ENCODE measurements at places on chromosomes 1 and 21.
A peak's percentile ranks its signal among the peaks of the same experiment; 100 is the strongest.

GRCh38 chr1:28480308-28480707 lies 25.5 kb upstream of the RCC1 start:
- DNase-seq = no peak

- peak; percentile 60 for DNase-seq
Observed at GRCh38 chr1:31396633-31397351, 16.2 kb upstream of the SERINC2 start.

GRCh38 chr1:42306977-42307376 lies 28.1 kb downstream of the FOXJ3 start:
- DNase-seq = no peak

GRCh38 chr1:14516974-14517840 lies 81.3 kb upstream of the KAZN start:
- no peak for DNase-seq

GRCh38 chr1:31560394-31560793 lies 15.9 kb upstream of the TINAGL1 start:
- no peak for DNase-seq

DNA sequence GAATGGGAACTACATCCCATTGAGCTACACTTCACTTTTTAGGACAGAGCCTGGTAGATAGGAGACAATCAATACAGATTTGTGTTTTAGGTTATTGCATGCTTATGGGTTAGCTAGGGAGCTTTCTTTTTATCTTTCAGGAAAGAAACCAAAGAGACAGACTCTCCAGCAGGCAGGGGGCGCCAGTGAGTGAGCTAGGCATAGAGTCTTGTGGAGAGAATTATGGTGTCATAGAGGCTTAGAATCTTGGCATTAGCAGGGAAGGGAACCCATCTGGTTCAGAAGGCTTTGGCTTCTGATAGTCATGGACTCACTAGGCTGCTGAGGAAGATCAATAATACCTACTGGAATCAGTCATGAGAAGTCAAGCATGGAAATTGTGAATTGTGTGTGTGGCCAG lies at the start of gene SMCP:
SMCP (plus strand) TSS at position 281 of the 400 bp plus-strand sequence. CDS start 6,101 bp downstream, outside the sequence.
- no peak for DNase-seq

DNA sequence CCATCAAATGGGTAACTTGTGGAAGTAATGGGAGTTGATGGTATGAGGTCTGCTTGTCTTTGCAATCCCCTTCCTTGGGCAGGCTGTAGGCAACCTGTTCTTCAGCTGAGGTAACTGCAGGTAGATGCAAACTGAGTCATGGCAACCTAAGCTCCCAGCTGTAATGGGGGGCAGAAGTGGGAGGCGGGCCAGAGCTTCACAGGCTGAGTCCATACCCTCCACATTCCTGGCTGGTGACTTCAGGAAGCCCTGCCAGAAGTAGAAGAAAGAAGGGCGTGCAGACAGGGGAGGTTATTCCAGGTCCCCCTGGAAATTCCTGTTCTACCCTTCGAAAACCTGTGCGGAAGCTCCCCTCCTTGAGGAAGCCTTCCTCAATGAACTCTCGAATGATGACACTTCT lies 44.9 kb downstream of the ARHGEF11 start:
- DNase-seq = no peak

- DNase-seq = no peak
Observed at GRCh38 chr21:37207441-37208009, 59.6 kb downstream of the VPS26C start.

DNA sequence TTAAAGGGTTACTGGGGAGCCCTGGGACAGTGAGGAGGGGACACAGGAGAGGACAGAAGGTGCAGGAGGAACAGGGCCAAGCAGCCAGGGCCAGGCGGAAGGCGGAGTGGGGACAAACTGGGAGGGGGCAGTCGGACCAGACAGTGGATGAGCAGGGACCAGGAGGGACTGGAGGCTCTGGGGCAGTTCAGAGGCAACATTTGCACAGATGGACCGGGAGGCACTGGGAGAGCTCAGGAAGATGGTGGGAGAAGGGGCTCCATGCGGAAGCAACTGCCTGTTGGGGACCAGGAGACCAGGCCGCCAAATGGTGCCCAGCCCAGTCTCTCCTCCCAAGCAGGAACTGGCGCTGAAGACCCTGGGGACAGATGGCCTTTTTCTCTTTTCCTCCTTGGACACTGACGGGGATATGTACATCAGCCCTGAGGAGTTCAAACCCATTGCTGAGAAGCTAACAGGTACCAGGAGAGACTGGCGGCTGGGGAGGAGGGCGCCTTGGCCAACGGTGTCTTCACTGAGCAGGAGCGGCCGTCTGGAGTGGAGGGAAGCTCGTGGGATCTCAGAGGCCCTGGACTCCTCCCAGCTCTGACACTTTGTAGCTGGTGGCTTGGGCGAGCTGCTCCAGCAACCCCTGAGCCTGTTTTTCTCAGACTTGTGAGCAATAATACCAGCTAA lies 847 bp downstream of the SELENON start:
- DNase-seq = no peak

DNA sequence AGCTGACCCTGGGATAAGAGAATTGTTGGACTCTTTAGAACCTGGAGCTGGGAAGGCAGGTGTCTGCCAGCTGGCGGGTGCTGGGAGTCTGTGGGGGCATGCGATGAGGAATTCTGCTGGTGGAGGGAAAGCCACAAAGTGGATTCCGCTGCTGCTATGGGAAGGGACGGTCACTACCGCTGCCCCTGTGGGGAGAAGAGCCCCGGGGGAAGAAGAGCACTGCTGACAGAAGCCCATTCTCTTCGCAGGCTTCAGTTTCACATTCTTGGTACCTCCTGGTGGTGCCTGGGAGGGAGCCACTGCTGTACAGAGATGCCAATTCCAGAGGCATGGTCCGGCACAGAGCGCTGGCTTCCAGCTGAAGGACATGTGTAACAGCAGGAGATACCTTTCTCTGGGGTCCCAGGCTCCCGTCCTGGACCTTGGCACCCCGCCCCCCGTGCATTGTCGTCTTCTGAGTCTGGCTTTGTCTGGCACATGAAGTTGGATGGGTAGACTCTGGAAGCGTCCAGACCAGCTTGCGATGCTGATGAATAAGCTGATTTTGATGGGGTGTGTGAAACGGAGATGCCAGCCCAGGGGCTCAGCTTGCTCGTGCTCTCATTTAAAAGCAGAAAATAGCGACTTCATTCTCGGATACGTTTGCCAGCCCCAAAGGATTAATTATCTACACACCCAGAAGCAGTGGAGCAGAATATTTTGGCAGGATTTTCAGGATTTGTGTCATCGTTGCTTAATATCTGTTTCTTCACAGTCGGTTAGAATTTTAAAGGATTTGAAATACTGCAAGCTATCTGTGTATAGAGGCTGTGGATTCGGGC lies 13.2 kb downstream of the PDXK start:
- no peak for DNase-seq

GRCh38 chr1:1124786-1125642 lies 9.1 kb upstream of the C1orf159 start:
- no peak for DNase-seq
